ENCODE measurements at places on chromosomes 3 and 15. TPM values are rescaled to one million over a fixed set of nuclear protein-coding genes. Genes with fewer than 3 reads are reported as not detected.

OXTR gene
- 1.1 TPM for total RNA-seq

CDHR4 gene
- total RNA-seq = not detected

CLCN2 gene
- total RNA-seq = 4.1 TPM

DNA sequence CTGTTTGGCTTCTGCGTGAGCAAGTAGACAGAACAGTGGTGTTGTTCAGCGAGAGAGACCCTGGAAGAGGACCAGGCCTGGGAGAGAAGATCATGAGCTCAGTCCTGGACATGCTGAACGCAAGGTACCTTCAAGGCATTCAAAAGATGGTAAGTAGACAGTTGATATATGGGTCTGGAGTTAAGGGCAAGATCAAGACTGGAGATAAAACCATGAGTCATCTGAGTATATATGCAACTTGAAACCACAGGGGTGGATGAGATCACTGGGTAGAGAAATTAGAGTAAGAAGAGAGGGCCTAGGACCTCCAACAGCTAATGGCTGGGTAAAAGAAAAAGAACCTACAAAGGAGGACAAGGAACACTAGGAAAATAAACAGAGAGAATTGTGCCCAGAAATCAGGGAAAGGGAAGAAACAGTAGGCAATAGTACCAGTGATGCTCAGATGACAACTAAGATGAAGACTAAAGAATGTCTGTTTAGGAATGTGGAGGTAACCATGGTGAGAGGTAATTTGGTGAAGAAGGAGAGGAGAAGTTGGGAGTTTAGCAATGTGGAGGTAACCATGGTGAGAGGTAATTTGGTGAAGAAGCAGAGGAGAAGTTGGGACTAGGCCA is 343.2 kb upstream of the ADAMTS9 start:
- no peaks in the 10 kb centered on the region for H3K27me3 ChIP-seq
- no peak overlapping the region for H3K27ac ChIP-seq
- H3K4me1 ChIP-seq = peaks cover 10% of the 10 kb centered on the region
- no peak overlapping the region for H3K4me3 ChIP-seq

ARHGAP31 gene
- 7.9 TPM for total RNA-seq

DNA sequence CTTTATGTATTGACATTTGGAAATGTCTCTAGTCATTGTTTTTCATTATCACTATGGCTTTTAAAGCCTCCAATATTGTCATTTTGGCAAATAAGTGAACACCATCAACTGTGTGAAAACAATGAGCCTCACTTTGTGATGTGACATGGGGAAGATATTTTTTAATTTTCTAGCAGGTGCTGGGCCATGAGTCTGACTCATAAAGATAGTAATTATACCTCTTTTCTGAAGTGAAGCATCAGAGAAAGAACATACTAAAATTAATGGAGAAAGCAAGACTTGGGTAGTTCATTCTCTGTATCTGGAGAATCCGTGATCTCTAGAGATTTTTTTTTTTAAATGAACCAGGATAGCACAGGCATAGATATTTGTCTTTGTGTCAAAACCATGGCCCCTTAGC is 100.8 kb downstream of the CCNL1 start:
- no peaks in the 10 kb centered on the region for H3K36me3 ChIP-seq
- DNase-seq = no peak
- no peaks in the 10 kb centered on the region for H3K27me3 ChIP-seq
- no peak overlapping the region for H3K27ac ChIP-seq
- H3K4me3 ChIP-seq = no peak overlapping the region

GRCh38 chr15:44082558-44083157 is 112.4 kb downstream of the FRMD5 start:
- no peak for DNase-seq
- H3K4me1 ChIP-seq = no peaks in the 10 kb centered on the region
- H3K27ac ChIP-seq = no peak overlapping the region
- no peaks in the 10 kb centered on the region for H3K36me3 ChIP-seq
- H3K27me3 ChIP-seq = no peaks in the 10 kb centered on the region

DNA sequence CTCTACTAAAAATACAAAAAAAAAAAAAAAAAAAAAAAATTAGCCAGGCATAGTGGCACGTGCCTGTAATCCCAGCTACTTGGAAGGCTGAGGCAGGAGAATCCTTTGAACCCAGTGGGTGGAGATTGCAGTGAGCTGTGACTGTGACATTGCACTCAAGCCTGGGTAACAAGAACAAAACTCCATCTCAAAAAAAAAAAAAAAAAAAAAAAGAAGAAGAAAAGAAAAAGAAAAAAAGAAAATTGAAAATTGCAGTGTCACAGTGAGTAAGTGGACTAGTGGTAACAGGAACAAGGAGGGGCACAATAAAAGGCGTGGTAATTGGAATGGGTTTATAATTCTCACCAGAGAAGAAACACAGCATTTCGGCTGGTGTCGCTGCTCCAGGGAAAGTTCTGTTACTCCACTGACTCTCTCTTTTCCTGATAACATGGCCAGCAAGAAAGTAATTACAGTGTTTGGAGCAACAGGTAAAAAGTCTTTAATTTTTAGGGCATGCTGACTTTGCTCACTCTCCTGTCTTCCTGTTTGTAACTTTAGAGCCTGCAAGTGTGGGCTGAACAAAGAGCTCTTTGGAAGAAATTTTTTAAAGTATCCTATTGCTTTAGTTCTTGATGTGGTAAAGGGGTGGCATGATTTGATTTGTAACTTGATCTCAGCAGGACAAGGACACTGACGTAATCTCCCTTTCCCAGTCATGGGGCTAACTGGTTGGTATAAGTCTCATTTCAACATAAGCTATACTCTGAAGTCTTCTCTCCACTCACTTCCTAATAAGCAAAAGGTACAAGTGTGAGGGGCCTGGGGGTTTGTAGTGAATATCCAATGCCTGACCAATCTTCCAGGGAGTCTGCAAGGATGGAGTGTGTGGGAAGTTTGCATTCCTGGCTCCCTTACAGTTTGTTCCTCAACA is 22.1 kb upstream of the TRA2B start:
- H3K4me1 ChIP-seq = 0 out of 2 replicates have a peak, but pooled peaks cover 6% of the 10 kb centered on the region
- no peaks in the 10 kb centered on the region for H3K36me3 ChIP-seq
- peak overlapping the region; percentile 23 for H3K4me3 ChIP-seq
- H3K27ac ChIP-seq = 0 out of 2 replicates have a peak overlapping the region, but pooled peaks have one; percentile 38
- DNase-seq = peak; percentile 74
- no peaks in the 10 kb centered on the region for H3K27me3 ChIP-seq

CCR4 gene
- not detected for total RNA-seq

GRCh38 chr15:45943240-45943639 is 308.4 kb downstream of the SQOR start:
- no peak for DNase-seq
- peaks cover 6% of the 10 kb centered on the region for H3K4me1 ChIP-seq
- H3K4me3 ChIP-seq = no peak overlapping the region
- no peaks in the 10 kb centered on the region for H3K36me3 ChIP-seq

GRCh38 chr15:90087454-90088154 is 14.7 kb downstream of the IDH2 start:
- peaks cover 13% of the 10 kb centered on the region for H3K36me3 ChIP-seq
- no peak overlapping the region for H3K4me3 ChIP-seq
- peak; percentile 35 for DNase-seq
- no peaks in the 10 kb centered on the region for H3K4me1 ChIP-seq
- H3K27me3 ChIP-seq = no peaks in the 10 kb centered on the region
- no peak overlapping the region for H3K27ac ChIP-seq

DNA sequence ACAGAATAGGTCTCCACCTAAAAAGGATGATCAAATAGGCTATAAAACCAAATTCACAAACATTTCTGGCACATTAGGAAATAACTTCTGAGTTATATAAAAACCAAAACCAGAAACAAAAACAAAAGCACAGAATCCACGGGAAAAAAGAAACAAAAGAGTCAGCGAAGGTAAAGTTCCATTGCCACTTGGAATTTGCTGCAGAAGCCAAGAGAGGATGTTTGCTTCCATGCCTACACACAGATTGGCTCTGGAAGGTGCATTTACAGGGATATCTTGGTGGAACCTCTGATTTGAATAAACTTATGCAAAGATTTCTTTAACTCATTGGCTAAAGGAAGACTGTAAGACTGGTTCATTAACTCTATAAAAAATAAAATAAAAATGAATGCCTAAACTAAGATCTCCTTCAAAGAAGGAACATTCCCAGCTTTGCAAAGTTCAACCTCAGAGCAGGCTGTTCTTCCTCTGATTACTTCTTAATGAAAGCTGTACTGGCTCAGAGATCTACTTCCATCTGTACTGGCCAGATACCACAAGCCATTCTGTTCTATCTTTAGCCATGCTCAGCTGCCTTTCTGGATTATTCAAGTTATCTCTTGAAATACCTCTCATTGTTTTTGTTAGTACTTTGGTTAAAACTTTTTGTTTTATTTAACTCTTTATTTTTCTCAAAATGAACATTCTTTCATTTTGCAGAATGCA is 537.5 kb upstream of the CCDC54 start:
- no peak for DNase-seq
- peaks cover 12% of the 10 kb centered on the region for H3K4me1 ChIP-seq
- H3K27ac ChIP-seq = no peak overlapping the region
- H3K27me3 ChIP-seq = no peaks in the 10 kb centered on the region
- no peaks in the 10 kb centered on the region for H3K36me3 ChIP-seq

- no peaks in the 10 kb centered on the region for H3K27me3 ChIP-seq
- no peaks in the 10 kb centered on the region for H3K4me1 ChIP-seq
- no peak overlapping the region for H3K27ac ChIP-seq
- no peak for DNase-seq
These were observed 99.7 kb downstream of the XXYLT1 start for GRCh38 chr3:195171093-195171873.

GRCh38 chr3:81439108-81439507 is 322.3 kb downstream of the GBE1 start:
- no peak overlapping the region for H3K4me3 ChIP-seq
- H3K27ac ChIP-seq = no peak overlapping the region
- H3K4me1 ChIP-seq = no peaks in the 10 kb centered on the region

- no peak overlapping the region for H3K27ac ChIP-seq
- no peaks in the 10 kb centered on the region for H3K36me3 ChIP-seq
- DNase-seq = no peak
- no peak overlapping the region for H3K4me3 ChIP-seq
- 0 out of 2 replicates have a peak, but pooled peaks cover 2% of the 10 kb centered on the region for H3K27me3 ChIP-seq
- no peaks in the 10 kb centered on the region for H3K4me1 ChIP-seq
These were observed 58.9 kb upstream of the KY start for GRCh38 chr3:134709561-134710312.

CRYGS gene
- 0.56 TPM for total RNA-seq

POPDC2 gene
- 0.10 TPM for total RNA-seq

GRCh38 chr3:122642935-122643334 is 37.7 kb upstream of the PARP14 start:
- no peak for DNase-seq
- peaks cover 5% of the 10 kb centered on the region for H3K27me3 ChIP-seq
- H3K4me3 ChIP-seq = no peak overlapping the region
- H3K27ac ChIP-seq = no peak overlapping the region
- no peaks in the 10 kb centered on the region for H3K4me1 ChIP-seq

DNA sequence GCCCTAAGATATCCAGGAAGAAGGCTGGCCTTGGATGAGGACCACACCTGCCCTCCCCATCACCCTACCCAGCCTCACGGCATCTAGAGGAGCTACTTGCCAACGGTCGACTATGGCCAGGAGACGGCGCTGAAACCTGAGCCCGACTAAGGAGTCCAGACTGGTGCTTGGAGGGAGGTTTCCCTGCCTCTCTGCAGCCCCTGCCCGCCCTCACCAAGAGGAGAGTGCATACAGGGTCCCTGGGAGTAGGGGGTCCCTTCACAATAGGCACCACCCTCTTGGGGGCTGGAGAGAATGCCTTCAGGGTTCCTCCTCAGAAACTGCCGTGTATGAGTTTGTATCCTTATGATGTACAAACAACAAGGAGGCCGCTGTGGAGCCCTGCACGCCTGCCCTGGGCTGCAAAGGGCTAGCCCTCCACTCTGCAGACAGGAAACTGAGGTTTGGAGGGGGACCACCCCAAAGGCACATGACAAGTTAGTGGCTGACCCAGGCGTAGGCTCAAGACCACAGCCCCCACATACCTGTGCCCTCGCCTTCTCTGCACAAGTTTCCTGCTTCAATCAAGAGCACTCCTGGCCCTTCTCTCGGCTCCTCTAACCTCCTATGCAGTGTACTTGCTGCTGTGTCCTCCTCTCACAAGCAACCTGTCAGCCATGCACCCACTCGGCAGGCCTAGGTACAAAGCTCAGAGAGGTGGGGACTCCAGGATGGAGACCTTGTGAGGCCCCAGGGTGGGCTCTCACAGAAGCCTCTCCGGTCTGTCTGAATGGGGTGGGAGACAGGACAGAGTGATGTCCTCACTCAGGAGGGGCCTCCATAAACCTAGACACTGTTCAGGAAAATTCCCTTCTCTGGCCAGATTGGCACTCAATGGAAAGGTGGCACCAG is 7.4 kb downstream of the KLF15 start:
- no peaks in the 10 kb centered on the region for H3K27me3 ChIP-seq
- no peak for DNase-seq
- H3K4me1 ChIP-seq = no peaks in the 10 kb centered on the region
- H3K4me3 ChIP-seq = no peak overlapping the region
- H3K36me3 ChIP-seq = no peaks in the 10 kb centered on the region

HIGD2B gene
- not detected for total RNA-seq

CP gene
- 0.08 TPM for total RNA-seq

DNA sequence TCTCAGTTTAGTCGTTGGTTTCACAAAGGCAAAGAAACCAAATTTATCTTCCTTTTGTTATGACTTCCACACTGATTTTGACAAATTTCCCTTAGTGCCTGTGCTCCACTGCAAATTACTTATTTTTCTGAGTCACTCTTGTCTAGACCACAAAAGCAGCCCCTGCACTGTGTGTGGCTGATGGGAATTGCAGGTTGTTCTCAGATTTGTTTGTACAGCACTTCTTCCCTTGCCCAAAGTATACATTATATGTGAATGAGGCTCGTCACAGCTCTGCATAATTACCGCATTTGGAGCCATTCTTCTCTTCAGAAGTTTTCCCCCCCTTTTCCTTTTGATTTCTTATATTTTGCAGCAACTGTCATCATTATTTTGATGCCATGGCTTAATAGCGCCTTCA is 354.2 kb upstream of the IL12A start:
- H3K4me1 ChIP-seq = peaks cover 39% of the 10 kb centered on the region
- H3K27me3 ChIP-seq = no peaks in the 10 kb centered on the region
- H3K27ac ChIP-seq = peak overlapping the region; percentile 71

RASGRP1 gene
- total RNA-seq = 1.4 TPM

CNTN3 gene
- not detected for total RNA-seq

GRCh38 chr15:95541301-95541700 is 789.2 kb upstream of the NR2F2 start:
- H3K4me1 ChIP-seq = no peaks in the 10 kb centered on the region
- no peaks in the 10 kb centered on the region for H3K36me3 ChIP-seq
- no peaks in the 10 kb centered on the region for H3K27me3 ChIP-seq
- H3K27ac ChIP-seq = no peak overlapping the region
